ENCODE measurements at places on chromosomes 5 and 9.

DNA sequence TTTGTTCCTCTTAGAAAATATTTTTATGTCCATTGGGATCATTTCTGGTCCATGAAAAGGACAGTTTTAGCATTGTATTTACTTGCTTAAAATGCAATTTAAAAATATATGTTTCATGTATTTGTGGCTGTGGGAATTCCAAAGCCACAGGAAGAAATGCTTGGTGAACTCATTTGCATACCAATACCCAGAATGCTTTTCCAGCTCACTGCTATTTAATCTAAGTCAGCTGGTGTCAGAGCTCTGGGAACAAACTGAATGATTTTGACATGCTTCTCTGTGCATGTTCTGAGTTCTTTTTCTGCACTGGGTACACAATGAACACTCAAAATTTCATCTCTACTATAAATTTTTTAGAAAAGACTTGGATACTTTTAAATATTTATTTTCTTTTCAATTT is 482.8 kb upstream of the ARRDC3 start:
- DNase-seq: no peak

DNA sequence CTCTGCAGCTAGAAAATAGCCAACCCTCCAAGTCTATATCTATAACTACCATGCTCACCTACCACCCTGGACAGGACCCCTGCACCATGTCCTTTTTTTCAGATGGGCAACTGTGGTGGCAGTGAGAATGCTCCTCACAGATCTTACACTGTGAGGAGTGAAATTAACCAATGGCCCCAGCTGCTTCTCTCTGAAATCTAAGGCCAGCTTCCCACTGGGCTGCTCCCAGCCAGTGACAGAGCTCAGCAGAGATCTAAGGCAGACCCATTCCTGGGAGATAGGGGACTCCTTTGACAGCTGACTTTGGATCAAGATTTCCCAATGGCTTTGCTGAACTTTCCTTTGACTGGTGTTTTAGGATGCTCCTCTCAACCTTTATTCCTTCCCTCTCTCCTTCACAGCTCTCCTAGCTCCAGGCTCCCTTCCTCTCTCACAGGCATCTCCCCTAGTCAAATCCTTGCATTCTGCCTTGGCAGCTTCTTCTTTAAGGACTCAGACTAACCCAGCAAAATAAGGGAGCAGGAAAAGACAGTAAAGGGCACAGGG is 1.6 kb upstream of the ARAP3 start:
- DNase-seq: no peak

DNA sequence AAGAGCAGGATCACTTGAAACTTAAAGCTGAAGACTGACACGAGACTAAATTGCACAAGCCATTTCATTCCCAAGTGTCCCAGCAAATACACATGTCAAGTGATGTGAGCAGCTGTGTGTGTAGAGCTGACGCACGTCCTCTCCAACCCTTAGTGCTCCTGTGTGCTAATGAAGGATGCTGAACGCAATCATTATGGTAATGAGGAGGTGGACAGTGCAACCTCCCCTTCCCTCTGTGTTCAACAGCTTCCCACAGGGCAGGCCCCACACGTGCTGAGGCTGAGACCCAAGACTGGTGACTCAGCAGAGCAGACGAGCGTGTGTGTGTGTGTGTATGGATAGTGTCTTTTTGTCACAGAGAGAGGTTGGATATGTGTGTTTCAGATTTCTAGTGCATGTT is 702.1 kb downstream of the SEMA5A start:
- no peak for DNase-seq

- no peak for DNase-seq
These were observed 42.4 kb upstream of the LARP1 start for GRCh38 chr5:154712518-154713437.

- no peak for DNase-seq
These were observed 454.1 kb upstream of the NUDT12 start for GRCh38 chr5:104016646-104017045.

Data from activated CD8-positive, alpha-beta T cell treated with anti-CD3 and anti-CD28 coated beads, Interleukin-2, amount 10 ng/mL, durations not matched to agents 7 days and 5 days (primary cell).